ENCODE measurements at places on chromosomes 11 and 22.

GRCh38 chr22:19242699-19243098, 48.8 kb downstream of the CLTCL1 start:
- DNase-seq, result no peak

GRCh38 chr22:36589856-36590255, 60.9 kb upstream of the EIF3D start:
- DNase-seq, result no peak

GRCh38 chr11:63738720-63739360, 29.7 kb downstream of the ZFTA start:
- no peak for DNase-seq

GRCh38 chr22:37708580-37709444, 12.0 kb downstream of the TRIOBP start:
- no peak for DNase-seq

Data from AG04449 (cell line).